Activated CD8-positive, alpha-beta T cell treated with anti-CD3 and anti-CD28 coated beads for 36 hours (primary cell): ENCODE measurements at places on chromosomes 2 and 18. TPM values are rescaled to one million over a fixed set of nuclear protein-coding genes. Genes with fewer than 3 reads are reported as not detected.
A peak's percentile ranks its signal among the peaks of the same experiment; 100 is the strongest.

The UGT1A3 gene
- total RNA-seq = not detected

The KLF11 gene
- total RNA-seq = 3.5 TPM

The GALNT14 gene
- total RNA-seq = 1.1 TPM

The SERPINB10 gene
- total RNA-seq = not detected

The FBLN7 gene
- total RNA-seq = 7.9 TPM

- peaks cover 68% of the 10 kb centered on the region for H3K4me1 ChIP-seq
- peak; percentile 46 for DNase-seq
- peak overlapping the region; percentile 96 for H3K27ac ChIP-seq
- H3K4me3 ChIP-seq = peak overlapping the region; percentile 97
- no peaks in the 10 kb centered on the region for H3K27me3 ChIP-seq
These were observed 4.7 kb downstream of the CTDP1 start for GRCh38 chr18:79684283-79684631.

DNA sequence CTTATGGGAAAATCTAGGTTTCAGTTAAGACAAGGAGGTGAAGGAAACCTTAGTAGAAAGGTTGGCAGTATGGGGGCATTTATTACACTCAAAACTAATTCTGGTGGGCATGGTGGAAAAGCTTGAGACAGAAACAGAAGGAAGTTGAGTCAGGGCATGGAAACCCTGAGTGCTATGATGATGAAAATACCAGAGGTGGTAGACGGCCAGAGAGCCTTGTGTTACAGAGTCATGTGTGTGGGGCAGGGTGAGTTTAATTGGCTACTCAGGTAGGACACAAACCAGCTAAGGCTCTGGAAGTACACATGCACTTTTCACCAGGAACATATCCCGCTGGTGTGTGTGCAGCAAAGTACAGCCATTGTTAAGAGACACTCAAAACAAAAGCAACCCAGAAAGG, 20.7 kb upstream of the FAM136A start:
- no peak overlapping the region for H3K27ac ChIP-seq
- H3K27me3 ChIP-seq = peaks cover 4% of the 10 kb centered on the region

DNA sequence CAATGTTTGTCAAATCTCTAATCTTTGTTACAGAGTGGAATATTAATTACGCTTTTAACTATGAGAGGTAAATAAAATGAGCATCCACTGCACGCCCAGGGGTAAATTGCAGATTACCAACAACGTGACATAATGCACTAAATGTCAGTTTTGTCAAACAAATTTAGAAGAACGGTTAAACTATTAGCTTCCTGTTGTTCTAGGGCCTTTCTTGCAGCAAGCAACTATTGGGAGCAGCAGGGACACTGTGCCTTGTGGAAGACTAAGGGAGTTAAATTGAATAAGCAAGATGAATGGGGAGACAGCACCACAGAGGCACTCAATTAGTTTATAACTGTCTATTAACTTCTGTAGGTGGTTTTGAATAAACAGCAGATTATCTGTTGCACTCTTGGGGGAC, 391.0 kb upstream of the RAB12 start:
- H3K4me3 ChIP-seq = no peak overlapping the region
- H3K27me3 ChIP-seq = no peaks in the 10 kb centered on the region
- no peak overlapping the region for H3K27ac ChIP-seq
- no peaks in the 10 kb centered on the region for H3K36me3 ChIP-seq
- no peak for DNase-seq

DNA sequence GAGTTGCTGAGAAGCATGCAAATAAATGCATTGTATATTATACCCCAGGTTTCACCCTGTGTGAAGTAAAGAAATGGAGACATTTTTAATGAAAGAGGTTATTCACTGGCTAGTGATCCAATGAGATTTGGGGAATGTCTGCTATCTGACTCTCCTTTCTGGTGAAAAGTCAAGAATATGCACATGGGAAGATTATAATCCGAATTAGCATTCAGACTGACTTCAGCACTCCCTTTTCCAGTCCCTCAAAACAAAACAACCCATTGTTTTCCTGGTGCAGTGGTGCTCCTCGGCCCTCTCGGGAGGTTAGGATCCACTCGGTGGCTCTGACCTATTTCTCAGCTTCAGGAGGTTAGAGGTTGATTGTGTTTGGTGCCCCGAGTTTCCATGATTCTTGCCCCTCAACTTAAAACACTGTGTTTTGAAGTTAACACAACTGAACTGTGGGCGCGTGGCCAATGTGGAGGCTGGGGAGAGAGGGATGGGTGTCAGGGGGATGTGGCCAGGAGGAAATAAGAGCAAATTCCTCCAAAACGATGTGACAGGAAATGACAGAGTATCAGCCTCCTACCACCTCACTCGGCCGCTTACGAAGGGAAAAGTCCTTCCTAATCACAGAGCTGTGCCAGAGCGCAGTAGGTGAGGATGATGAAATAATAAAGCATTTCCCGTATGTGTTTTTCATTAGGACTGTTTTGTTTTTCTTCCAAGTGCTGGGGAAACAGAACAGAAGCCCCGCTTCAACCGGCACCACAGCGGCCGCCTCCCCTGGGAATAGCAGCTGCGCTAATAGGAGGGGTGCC, 440.1 kb downstream of the MTX2 start:
- no peak overlapping the region for H3K27ac ChIP-seq
- no peak overlapping the region for H3K4me3 ChIP-seq
- H3K4me1 ChIP-seq = no peaks in the 10 kb centered on the region
- DNase-seq = no peak
- H3K36me3 ChIP-seq = no peaks in the 10 kb centered on the region

GRCh38 chr2:238725298-238725697, 122.6 kb upstream of the TWIST2 start:
- peaks cover 3% of the 10 kb centered on the region for H3K4me1 ChIP-seq
- no peaks in the 10 kb centered on the region for H3K36me3 ChIP-seq
- no peak overlapping the region for H3K4me3 ChIP-seq
- H3K27ac ChIP-seq = no peak overlapping the region
- no peak for DNase-seq
- peaks cover 14% of the 10 kb centered on the region for H3K27me3 ChIP-seq

- H3K27ac ChIP-seq = peak overlapping the region; percentile 51
- peak overlapping the region; percentile 63 for H3K4me3 ChIP-seq
- no peaks in the 10 kb centered on the region for H3K36me3 ChIP-seq
- peaks cover 11% of the 10 kb centered on the region for H3K4me1 ChIP-seq
- H3K27me3 ChIP-seq = no peaks in the 10 kb centered on the region
- peak; percentile 9 for DNase-seq
These were observed 190.0 kb downstream of the ALPK2 start for GRCh38 chr18:58438958-58439300.

DNA sequence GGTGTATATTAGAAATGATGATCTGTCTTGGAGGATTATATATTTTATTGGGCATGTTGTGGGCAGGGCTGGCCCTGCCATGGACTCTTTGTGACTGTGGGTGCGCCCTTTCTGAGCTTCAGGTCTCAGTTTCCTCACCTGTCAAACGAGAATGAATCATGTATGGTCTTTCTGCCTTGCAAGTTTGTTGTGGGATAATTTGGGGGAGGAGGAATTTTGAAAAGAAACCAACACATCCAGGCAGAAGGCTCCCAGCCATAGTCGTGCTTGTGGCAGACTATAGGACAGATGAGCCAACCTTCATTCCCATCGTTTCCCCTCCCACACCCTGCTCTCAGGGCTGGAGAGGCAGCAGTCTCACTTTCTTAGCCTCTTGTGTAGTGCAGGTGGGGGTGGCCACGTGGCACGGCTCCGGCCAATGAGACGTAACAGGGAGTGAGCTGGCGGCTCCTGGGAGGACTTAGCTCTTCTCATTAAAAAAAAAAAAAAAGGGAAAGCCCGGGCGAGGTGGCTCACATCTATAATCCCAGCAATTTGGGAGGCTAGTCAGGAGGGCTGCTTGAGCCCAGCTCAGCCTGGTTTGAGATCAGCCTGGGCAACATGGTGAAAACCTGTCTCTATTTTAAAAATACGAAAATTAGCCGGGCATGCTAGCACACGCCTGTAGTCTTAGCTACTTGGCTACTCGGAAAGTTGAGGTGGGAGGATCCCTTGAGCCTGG, 63.1 kb downstream of the RHOB start:
- H3K4me3 ChIP-seq = no peak overlapping the region
- no peaks in the 10 kb centered on the region for H3K36me3 ChIP-seq
- H3K27me3 ChIP-seq = no peaks in the 10 kb centered on the region
- H3K4me1 ChIP-seq = peaks cover 7% of the 10 kb centered on the region
- H3K27ac ChIP-seq = no peak overlapping the region
- DNase-seq = no peak
